IMR-90 (cell line): ENCODE measurements at places on chromosomes 5 and 9. TPM values are rescaled to one million over a fixed set of nuclear protein-coding genes. Genes with fewer than 3 reads are reported as not detected.

GRCh38 chr9:89605465-89606048 lies 745 bp downstream of the GADD45G start:
- peak; percentile 19 for DNase-seq

Gene PLPPR1
- not detected in 2 replicates for total RNA-seq

Gene IFNA13
- not detected in 2 replicates for total RNA-seq

DNA sequence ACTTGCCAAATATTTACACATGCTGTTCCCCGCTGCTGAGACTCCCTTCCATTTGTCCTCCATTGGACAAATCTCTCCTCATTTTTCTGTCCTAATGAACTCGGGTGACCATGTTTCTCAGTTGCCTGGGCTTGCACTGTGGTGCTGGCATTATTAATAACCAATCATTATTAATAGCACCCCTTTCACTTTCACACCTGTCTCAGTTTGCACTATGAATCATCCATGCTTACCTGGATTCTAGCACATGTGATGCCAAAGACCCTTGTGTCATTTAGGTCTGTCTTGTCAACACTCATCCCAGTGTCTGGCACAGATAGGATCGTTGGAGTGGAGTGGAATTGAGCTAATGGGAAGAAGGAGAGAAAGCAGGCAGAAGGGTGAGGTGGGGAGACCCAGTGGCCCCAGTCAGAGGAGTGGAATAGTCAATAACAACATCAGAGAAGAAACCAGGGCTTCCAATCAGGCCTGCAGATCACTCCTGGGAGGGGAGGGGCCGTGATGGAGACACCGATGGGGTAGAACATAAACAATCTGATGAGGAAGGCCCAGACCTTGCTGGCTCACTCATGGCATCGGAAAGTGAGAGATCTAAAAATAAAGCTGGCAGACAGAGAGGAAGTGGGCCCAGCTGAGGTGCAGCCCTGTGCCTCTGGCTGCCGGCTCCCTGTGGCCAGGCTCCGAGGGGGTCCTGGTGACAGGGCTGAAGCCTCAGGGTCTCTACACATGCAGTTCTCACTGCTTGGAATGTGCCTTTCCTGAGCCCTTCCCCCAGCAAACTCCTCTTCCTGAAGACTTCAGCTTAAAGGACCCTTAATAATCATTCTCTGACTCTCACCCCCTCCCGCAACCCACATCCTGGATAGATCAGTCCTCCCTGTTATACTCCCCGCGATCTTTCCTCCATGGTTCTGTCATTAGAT lies 33.5 kb upstream of the CRB2 start:
- DNase-seq: no peak

DNA sequence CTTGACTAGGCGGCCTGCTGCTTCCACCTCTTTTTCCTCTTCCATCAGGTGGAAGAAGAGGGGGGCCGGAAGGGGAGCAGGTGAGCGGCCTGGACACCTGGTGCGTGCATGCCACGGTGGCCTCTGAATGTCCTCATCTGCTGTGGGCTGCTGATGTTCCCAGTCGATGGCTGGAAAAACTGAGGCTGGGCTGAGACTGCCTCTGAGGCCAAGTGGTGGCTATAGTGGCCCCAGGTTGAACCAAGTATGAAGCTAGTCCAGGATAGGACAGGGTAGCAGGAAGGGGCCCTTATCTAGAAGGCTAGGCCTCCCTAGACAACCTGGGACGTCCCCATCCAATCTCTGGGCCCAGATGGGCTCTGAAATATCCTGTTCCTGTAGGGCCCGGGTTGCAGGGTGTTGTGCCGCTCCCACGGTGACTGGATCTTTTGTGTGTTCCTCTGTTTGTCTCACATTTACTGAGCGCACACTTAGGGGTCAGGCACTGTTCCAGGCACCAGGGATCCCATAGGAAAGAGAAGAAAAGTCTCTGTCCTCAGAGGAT lies 753 bp upstream of the NR5A1 start:
- no peak for DNase-seq

DNA sequence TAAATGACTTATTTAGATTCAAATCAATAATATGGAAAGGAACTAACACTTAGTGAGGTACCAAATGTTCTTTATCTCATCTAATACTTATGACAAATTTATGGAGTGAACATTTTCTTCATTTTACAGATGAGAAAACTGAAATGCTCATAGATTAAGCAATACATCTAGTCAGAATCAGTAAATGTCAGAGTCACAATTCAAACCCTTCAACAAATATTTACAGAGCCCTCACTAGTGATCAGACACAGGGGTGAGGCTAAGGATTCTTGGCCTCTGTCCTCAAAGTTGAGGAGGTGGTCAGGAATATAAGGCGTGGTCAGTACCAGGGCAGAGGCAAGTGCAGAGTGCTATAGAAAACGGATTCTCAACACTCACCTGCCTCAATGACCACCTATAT lies 29.5 kb upstream of the ARSB start:
- no peak for DNase-seq

Gene CTNND2
- not detected in 2 replicates for total RNA-seq

DNA sequence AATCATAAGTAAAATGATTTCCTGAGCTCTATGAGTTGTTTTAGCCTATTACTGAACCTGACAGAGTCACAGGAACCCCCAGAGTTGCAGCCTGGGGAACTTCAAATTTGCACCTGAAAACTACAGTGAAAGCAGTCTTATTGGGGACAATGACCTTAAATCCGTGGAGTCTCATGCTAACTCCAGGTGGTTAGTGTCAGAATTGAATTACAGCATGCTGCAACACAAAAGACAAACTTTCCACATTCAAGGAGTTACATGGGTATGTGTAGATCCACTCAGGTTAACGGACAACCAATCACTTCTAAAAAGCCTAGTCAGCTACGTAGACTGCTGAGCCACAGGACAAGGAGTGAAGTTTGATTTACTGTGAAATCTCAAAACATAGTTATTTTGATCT lies 49.7 kb downstream of the PLPP1 start:
- no peak for DNase-seq

Gene GABRA6
- total RNA-seq: not detected in 2 replicates

- DNase-seq: peak; percentile 30
These were observed 22.1 kb upstream of the GRPEL2 start for GRCh38 chr5:149323210-149323609.

DNA sequence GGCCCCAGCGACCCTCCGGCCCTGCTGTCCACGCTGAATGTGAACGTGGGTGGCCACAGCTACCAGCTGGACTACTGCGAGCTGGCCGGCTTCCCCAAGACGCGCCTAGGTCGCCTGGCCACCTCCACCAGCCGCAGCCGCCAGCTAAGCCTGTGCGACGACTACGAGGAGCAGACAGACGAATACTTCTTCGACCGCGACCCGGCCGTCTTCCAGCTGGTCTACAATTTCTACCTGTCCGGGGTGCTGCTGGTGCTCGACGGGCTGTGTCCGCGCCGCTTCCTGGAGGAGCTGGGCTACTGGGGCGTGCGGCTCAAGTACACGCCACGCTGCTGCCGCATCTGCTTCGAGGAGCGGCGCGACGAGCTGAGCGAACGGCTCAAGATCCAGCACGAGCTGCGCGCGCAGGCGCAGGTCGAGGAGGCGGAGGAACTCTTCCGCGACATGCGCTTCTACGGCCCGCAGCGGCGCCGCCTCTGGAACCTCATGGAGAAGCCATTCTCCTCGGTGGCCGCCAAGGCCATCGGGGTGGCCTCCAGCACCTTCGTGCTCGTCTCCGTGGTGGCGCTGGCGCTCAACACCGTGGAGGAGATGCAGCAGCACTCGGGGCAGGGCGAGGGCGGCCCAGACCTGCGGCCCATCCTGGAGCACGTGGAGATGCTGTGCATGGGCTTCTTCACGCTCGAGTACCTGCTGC lies 839 bp downstream of the KCNV2 start:
- DNase-seq: no peak

GRCh38 chr5:76457674-76458485 lies 54.8 kb downstream of the IQGAP2 start:
- DNase-seq: no peak

- DNase-seq: peak; percentile 47
These were observed 45.5 kb upstream of the IL7R start for GRCh38 chr5:35811108-35811741.

- peak; percentile 25 for DNase-seq
These were observed 683 bp downstream of the OSMR start for GRCh38 chr5:38846379-38847011.

DNA sequence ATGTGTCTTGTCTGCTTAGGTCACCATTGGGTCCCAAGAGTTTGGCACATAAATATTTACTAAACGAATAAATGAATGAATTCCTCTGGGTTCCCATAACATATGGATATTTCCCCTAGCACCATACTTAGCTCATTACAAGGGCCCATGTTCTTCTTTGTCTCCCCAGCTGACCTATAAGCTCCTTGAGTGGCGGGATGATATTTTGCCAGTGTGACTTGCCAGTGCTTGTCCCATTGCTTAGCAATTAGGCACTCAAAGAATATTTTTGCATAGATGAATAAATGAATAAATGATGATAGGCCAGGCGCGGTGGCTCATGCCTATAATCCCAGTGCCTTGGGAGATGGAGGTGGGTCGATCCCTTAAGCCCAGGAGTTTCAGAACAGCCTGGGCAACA lies 16.9 kb upstream of the CTNNA1 start:
- DNase-seq: no peak

DNA sequence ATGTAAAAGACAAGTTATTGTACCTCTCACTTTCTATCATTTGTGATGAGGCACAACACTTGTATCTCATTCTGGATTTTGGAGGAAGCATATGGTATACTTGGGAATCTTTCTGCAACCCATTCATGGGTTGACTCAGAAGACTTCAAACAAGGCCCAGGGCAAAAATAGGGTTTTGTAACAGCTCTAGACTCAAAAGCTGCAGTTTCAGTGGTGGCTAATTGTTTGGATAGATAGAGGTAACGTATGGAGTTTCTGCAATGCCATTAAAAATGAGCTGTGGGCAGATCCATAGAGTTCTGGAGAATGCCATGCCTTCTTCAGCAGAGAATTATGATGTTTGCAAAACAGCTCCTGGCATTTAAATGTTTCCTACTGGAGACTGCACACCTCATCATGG lies 279.6 kb upstream of the VLDLR start:
- no peak for DNase-seq

GRCh38 chr9:70117835-70118319 lies 74.2 kb downstream of the MAMDC2 start:
- peak; percentile 74 for DNase-seq

DNA sequence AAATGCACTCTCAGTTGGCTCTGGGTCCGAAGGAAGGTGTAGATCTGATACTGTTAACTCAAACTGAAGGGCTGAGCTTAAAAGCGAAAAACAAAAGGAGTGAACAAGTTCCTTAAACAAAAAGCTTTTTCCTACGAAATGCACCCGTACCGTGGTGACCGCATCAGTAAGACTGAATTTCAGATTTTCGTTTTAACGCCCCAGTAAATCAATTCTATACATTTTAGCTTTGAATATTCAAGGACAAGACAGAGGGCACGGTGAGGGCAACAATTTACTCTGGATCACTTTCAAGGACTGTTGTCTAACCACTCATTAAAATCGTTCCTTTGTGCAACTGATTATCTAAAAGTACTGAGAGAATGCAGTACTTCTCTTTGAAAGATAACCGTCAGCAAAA lies 1.9 kb downstream of the HOMER1 start:
- no peak for DNase-seq

DNA sequence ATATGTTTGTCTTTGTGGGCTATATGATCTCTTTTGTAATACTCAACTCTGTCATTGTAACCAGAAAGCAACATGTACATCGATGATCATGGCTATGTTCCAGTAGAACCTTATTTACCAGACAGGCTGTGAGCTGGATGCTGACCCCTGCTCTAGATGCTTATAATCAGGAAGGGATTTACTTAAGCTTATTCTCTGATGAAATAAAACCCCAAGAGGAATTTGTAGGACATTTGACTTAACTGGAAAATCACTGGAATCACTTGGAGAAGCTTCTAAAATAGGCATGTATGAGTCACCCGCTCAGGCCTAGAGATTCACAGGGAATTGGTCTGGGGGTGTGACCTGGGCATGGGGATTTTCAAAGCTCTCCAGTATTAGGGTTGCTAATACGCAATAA lies 285.8 kb upstream of the ZNF608 start:
- DNase-seq: peak; percentile 42

Gene ADAMTS13
- under 0.01 and 0.18 TPM in 2 replicates for total RNA-seq

DNA sequence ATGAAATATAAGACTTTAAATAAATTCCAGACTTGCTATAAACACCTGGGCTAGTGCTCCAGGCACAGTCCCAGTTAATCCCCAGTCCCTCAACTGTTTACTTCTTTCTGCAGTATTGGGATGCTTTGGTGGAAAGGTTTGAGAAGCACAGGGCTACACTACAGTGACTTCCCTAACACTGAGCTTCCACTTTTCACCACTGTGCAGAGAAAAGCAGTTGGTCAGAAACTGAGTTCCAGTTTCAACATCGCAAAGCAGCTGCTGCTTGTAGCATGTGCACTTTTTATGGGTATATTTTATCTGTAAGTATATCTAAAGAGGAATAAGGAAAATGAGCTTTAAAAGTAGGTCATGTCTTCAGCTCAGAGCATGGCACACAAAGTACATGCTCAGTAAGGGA lies 339.7 kb downstream of the NTRK2 start:
- no peak for DNase-seq
